Right lung (tissue), 10 donors: ENCODE measurements at places on chromosomes 5 and 9.

DNA sequence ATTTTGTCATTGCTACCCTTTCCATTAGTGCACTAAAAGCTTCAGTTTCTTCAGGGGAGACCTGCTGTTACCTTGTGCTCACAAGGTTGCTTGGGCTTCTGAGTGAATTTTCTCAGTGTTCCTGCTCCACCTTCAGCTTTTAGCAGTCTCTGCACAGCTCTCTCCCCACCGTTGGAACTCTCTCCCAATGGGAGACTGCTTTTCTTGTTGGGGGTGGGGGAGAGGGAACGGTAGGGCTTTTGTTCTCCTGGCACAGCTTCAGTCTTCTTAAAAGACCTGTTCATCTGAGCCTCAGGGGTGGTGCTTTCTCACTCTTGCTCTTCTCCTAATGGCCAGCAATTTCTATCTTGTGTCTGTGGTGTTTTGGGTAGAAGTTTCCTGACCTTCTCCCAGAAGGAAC lies 915.7 kb downstream of the EFNA5 start:
- DNase-seq: no peak

DNA sequence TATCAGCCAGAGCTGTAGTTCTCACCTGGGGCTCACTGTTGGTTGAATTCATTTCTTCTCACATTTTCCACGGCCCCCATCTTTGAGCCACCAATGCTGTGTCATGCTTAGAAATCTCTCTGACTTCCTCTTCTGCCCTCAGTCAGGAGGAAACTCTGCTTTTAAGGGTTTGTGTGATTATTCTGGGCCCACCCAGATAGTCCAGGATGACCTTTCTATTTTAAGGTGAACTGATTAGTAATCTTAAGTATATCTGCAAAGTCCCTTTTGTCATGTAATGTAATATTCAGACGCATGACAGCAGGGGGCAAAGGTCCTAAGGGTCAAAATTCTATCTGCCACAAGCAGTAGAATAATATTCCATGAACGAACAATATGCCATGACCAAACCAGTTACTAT lies 88.4 kb downstream of the AK8 start:
- DNase-seq: no peak

DNA sequence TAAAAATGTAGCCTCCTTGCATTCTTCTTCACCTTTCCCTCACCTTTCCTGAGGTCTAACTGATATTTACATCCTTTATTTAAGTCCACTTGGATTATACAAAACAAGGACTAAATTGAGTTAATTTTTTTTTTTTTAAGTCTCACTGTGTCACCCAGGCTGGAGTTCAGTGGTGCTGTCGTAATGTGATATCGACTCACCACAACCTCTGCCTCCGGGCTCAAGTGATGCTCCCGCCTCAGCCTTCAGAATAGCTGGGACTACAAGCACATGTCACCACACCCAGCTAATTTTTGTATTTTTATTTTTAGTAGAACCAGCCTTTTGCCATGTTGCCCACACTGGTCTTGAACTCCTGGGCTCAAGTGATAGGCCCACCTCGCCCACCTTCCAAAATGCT lies 195.3 kb downstream of the BNC2 start:
- DNase-seq: no peak

DNA sequence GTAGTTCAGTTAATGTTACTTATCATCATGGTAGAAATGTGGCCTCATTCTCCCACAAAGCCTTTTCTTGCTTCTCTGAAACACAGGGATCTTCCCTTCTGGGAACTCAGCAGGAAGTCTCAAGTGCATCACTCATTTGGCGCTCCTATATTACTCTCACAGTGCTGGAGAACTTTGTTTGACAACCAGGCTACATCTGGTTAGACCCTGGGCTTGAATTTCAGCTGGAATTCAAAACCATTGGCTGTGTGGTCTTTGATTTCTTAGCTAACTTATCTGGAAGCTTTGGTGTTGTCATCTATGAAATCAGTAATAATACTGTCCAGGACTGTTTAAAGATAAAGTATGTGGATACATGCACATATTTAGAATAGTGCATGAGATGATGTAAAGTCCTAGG lies 1777.1 kb downstream of the MAT2B start:
- no peak for DNase-seq

DNA sequence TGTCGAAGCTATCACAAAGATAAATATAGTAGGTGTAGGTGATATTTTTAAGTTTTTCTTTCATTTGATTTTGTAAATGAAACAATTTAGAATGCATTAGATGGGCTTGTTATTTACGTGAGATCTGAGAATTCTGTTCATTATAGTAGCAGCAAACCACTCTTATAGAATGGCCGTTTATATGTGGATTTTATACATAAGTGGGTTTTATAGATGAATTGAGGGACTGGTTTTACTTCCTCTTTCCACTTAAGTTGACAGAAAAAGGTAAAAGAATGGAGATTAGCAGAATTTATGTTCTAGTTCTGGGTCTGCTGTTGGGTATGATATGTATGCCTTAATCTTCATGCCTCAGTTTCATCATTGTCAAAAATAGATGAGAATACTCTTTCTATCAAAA lies 5.6 kb downstream of the RMI1 start:
- no peak for DNase-seq

GRCh38 chr5:171858303-171858702 lies 72.7 kb downstream of the SMIM23 start:
- DNase-seq: no peak

DNA sequence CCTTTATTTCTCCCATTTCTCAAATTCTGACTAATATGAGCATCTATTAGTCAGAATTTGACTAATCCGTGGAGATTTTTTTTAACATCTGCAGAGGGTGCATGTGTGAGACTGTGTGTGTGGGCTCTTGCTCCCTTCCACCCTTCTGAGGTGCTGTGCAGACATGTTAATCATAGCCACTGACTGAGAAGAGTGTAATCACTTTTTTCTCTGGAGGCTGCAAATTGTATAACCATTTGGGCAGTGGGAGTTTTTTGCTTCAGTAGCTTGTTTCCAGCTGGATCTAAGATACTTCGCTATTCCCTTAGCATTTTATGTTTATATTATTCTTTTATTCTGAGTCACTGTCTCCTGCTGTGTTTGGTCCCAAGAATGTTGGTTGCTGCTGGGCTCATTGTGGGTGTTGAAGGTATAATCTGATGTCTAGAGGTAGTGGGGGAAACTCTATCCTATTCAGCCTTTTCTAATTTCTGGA lies 66.2 kb downstream of the ARHGEF28 start:
- no peak for DNase-seq

GRCh38 chr9:95458666-95459065 lies 58.1 kb downstream of the PTCH1 start:
- DNase-seq: peak; percentile 66

DNA sequence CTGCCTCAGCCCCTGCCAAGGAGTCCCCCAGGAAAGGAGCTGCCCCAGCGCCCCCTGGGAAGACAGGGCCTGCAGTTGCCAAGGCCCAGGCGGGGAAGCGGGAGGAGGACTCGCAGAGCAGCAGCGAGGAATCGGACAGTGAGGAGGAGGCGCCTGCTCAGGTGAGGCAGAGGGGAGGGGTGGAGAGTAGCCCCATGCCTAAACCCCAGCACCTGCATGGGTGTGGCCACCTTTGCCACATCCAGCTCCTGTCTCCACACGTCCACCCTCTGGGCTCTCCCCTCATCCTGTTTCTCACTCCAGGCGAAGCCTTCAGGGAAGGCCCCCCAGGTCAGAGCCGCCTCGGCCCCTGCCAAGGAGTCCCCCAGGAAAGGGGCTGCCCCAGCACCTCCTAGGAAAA lies 17.2 kb downstream of the TCOF1 start:
- no peak for DNase-seq

GRCh38 chr9:71690689-71691435 lies 77.5 kb downstream of the CEMIP2 start:
- DNase-seq: no peak

DNA sequence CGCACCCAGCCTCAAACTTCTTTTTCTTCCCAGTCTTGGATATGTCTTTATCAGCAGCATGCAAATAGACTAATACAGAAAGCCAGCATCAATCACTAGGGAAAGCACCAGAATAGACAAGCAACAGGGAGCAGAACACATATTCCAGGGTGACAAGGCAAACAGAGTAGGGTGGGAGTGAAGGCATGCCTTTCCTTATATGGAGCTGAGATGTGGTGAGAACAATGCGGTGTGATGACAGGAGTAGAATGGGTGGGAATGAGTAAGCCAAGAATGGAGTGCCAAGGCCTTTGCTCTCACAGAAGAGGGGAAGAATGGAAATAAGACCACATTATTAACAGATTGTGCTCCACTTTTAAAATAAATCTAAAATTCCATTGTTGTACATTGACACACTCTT lies 115.6 kb downstream of the CETN3 start:
- no peak for DNase-seq

- DNase-seq: no peak
Observed at GRCh38 chr5:158869092-158869491, 230.6 kb downstream of the EBF1 start.

DNA sequence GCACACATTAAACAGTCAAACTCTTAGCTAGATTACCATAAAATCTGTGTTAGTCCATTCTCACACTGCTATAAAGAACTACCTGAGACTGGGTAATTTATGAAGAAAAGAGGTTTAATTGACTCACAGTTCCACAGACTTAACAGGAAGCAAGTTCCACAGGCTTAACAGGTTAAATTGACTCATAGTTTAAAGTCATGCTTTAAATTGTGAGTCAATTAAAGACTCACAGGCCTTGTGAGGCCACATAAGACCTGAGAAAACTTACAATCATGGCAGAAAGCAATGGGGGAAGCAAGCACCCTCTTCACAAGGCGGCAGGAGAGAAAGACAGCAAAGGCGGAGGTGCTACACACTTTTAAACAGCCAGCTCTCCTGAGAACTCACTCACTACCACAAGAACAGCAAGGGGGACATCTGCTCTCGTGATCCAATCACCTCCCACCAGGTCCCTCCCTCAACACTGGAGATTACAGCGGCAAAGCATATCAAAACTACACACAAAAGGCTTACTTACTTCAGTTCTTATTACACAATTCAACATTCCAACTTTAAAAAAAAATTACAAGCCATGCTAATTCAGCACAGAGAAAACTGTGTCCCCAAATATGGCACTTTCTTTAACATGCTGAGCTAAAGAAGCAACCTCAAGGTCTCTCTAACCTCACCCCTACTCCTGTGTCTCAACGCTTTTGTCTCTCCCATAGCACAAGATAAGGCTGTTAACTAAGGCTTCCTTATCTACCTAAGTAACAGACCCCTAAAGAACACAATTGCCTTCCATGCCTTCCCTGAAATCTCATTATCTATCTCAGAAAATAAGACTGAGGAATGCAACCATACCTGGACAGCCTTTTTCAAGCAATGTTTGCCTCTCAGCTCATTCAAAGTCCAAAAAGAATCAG lies 805.1 kb downstream of the NR2F1-AS1 start:
- DNase-seq: no peak

- DNase-seq: no peak
Observed at GRCh38 chr9:115194216-115194615, 76.3 kb upstream of the TNC start.

DNA sequence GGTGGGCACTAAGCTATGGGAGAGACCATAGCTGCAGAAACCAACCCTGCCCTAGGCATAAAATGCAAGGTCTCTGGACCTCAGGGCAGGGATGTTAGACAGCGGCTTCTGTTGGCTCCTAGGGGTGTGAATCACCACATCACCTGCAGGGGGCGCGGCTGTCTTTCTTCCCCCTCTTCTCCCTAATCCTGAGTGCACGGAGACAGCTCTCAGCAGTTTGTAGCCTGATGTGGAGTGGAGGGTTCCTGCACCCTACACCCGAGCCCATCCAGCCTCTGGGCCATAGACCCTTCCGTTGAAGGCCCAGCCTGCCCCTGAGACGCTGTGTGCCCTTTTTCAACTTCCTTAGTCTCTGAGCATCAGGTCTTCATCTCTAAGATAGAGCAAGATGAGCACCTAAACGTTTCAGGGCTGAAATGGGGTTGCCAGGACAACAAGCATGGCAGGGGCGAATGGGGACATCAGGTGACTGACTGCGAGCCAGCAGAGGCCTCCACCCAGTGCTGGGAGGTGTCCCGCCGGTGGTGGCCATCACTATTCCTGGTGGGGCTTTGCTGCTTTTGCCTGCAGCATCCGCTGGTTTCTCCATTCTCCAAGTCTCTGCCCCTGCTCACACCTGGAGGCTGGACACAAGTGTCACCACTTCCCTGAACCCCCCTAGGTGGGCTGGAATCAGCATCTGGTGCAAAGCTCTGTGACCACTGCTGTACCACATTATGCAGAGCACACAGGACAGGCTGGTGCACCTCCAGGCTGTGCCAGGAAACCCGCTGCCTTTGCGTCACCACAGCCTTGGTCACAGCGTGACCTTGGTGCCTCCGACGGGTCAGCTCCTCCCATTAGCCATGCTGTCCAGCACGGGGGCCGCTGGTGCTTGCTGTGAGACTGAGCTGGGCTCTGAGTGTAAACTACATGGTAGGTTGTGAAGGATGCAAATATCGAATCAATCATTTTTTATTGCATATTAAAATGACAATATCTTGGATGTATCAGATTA lies 2.5 kb upstream of the SEC16A start:
- peak; percentile 59 for DNase-seq

GRCh38 chr5:109681763-109682162 lies 8.0 kb upstream of the MAN2A1 start:
- DNase-seq: no peak

GRCh38 chr5:83924891-83925290 lies 204.2 kb upstream of the HAPLN1 start:
- no peak for DNase-seq

GRCh38 chr5:149264439-149265067 lies 7.1 kb upstream of the AFAP1L1 start:
- DNase-seq: no peak

DNA sequence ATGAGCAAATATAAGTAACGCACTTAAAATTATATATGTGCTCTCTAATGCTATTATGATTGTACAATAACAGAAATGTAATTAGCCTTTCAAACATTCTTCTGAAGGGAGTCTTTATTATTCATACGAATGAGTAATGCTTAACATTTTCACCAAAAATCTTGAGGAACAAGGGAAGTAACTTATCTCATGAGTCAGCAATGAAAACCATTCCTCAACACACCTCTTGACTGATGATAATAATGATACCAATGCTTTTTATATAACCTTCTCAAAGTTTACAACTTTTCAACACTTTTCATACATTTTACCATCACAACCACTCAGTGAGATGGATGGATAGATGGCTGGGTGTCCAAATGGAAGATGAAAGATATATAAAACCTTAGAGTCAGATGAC lies 369.3 kb downstream of the BNC2 start:
- DNase-seq: no peak

- DNase-seq: no peak
Observed at GRCh38 chr5:165139262-165139661, 1633.8 kb downstream of the MAT2B start.
